Thyroid gland (tissue), 4 donors: ENCODE measurements at places on chromosomes 7 and 10. TPM values are rescaled to one million over a fixed set of nuclear protein-coding genes. Genes with fewer than 3 reads are reported as not detected.

The SPDYE6 gene
- not detected for total RNA-seq

DNA sequence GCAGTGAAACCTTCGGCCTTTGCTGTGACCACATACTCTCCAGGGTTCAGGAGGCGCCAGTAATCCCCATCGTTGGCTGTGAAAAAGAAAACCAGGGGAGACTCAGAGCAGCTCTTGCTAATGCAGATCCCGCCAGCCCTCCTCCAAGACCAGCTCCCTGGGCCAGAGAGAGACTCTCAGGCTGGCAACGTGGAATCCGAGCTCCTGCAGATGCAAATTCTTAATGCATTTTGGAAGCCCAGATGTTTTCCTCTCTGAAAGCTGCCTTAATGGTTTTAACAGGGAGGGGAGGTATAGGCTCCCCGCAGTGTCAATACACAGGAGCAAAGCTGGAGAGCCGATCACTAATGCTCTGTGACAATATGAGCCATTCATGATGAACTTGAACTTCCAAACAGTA, 80.8 kb downstream of the GPR26 start:
- H3K36me3 ChIP-seq: no peaks in the 10 kb centered on the region
- H3K27ac ChIP-seq: no peak overlapping the region
- H3K4me1 ChIP-seq: no peaks in the 10 kb centered on the region
- no peak overlapping the region for H3K4me3 ChIP-seq
- DNase-seq: no peak

DNA sequence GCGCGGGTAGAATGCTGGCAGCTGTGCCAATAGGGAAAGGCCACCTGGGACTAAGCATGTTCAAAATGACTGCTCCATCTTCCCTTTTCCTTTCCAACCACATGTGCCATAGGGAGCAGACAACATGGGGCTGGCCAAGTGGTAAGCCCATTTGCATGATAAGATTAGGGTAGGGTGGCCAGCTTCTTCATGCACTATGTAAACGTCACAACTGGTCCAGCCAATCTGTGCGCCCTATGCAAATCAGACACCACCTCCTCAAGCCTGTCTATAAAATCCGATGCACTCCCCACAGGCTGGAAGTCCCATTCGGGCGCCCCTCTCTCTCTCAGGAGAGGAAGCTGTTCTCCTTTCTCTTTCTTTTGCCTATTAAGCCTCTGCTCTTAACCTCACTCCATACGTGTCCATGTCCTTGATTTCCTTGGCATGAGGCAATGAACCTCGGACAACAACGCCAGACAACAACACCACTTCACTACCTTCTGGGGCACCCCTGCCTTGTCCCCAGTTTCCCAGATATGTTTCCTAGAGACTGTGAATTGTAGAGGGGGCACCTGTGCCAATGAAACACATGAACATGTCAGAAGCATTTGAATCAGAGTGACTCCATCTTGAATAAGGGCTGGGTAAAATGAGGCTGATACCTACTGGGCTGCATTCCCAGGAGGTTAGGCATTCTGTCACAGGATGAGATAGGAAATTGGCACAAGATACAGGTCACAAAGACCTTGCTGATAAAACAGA, 19.1 kb upstream of the EXOC6 start:
- no peaks in the 10 kb centered on the region for H3K27me3 ChIP-seq
- no peak overlapping the region for H3K27ac ChIP-seq
- no peak overlapping the region for H3K4me3 ChIP-seq
- no peak for DNase-seq

The EPO gene
- not detected for total RNA-seq

DNA sequence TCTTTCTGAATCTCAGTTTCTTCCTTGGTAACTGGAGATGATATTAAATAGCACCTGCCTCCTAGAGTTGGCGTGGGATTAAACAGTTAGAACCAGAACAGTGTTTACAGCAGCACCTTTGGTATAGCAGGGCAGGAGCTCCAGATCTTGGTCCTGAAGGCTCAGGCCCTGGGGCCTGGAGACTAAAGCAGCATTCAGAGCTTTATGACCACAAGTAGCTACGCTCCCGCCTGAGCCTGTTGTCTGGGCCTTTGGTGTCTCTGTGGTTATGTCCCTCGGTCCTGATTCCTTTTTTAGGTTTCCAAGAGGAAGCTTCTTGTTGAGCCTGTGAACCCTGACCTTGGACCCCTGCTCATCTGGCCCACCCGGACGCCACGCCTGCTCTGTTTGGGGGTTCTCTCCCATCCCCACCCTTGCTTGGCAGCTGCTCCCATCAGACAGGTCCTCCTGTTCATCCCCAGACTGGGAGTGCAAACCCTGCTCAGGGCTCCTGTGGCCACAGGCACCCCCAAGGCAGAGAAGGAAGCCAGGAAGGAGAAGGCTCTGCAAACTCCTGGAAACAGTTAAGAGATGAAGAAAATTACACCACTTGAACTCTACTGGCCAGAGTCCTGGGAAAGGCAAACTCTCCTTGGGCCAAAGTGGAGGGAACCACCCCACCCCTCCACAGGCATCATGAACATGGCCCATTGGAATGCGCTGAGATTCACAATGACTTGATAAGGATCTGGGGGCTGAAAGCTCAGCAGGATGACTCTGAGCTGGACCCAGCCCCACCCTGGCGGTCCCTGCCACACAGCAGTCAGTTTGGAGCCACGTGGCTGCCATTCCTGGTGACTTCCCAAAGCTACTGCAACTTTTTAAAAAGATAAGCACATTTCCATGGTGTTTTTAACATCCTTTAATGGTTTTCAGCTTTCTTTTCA, 50.1 kb upstream of the TMEM72 start:
- no peak overlapping the region for H3K4me3 ChIP-seq
- no peaks in the 10 kb centered on the region for H3K27me3 ChIP-seq
- no peaks in the 10 kb centered on the region for H3K36me3 ChIP-seq
- H3K4me1 ChIP-seq: peaks cover 6% of the 10 kb centered on the region

GRCh38 chr10:113576852-113577251, 24.0 kb downstream of the HABP2 start:
- H3K27ac ChIP-seq: no peak overlapping the region
- H3K36me3 ChIP-seq: no peaks in the 10 kb centered on the region
- no peaks in the 10 kb centered on the region for H3K27me3 ChIP-seq
- no peak for DNase-seq
- no peak overlapping the region for H3K4me3 ChIP-seq

DNA sequence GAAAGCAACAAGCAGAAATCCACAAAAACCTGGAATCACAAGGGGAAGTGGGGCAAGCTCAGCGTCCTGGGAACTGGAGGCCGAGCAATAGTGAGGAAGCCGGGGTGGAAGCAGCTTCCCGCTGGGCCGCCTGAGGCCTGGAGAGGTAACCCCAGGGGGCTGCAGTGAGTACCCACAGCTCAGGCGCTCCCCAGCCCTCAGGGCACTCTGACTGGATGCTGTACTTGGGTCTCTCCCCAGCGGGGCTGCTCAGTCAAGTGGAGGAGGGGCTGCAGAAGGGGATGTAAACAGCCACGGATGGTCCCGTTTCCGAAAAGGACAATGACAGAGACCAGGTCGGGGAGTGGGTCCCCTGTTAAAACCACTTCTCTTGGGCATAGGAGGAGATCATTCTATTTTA, 50.3 kb downstream of the SLIT1 start:
- no peak overlapping the region for H3K27ac ChIP-seq
- H3K4me3 ChIP-seq: no peak overlapping the region
- DNase-seq: no peak
- H3K27me3 ChIP-seq: no peaks in the 10 kb centered on the region

The ITIH5 gene
- 18.9 TPM for total RNA-seq

The TAS2R41 gene
- not detected for total RNA-seq

DNA sequence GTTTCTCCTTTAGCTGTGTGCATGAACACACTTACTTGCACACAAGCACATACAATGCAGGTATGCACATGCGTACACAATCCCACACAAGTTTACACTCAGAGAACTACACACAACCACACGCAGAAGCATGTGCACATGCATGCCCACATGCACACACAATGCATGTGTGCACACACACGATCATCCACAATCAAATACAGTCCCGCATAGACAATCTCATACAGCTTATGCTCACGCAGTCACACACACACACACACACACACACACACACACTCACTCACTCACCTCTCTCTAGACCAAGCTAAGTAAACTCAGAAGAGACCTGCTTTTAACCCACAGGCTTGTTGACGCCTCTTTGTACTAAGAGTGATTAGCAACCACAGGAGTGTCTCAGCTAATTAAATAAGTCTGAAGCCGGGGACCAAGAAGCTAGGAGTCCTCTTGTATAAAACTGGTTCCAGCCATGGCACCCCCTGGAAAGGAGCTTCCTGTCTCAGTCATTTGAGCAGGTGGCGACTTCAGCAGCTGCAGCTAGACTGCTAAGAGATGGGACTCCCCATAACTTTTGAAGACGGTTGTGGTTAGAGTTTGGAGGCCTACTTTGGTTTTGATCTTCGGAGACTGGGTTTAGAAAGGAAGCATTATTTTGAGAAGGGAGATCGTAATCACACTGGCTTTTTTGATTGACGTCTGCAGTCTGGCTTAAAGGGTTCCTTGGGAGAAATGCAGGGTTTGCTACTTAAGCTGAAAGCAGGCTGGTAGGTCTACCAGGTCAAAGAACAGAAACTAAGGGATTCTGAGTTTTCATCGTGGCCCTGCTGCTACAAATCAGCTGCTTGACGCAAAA, 82.3 kb upstream of the ADRB1 start:
- no peak overlapping the region for H3K4me3 ChIP-seq
- no peaks in the 10 kb centered on the region for H3K27me3 ChIP-seq
- no peak overlapping the region for H3K27ac ChIP-seq
- H3K36me3 ChIP-seq: no peaks in the 10 kb centered on the region
- no peak for DNase-seq

The JAZF1 gene
- total RNA-seq: 19.2 TPM

- H3K4me3 ChIP-seq: no peak overlapping the region
- H3K27me3 ChIP-seq: no peaks in the 10 kb centered on the region
- H3K27ac ChIP-seq: no peak overlapping the region
- no peaks in the 10 kb centered on the region for H3K4me1 ChIP-seq
These were observed 87.4 kb upstream of the FAM20C start for GRCh38 chr7:105002-105401.

DNA sequence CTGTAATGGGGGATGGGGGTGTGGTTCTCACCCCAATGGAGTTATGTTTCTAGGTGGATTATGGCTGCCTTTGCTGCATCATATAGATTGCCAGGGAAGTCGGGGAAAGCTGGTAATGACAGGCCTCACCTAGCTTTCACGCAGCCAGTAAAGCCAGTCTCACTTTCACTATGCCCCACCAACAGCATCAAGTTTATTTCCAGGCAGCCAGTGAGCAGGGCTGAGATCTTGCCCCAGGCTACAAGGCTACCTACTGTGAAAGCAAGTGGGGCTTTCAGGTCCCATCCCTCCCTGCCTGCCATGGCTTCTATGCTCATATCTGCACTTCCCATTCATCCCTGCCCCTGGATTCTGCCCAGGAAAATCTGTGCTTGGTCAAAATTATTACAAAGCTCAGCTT, 61.7 kb upstream of the NXPH1 start:
- no peaks in the 10 kb centered on the region for H3K36me3 ChIP-seq
- H3K4me1 ChIP-seq: no peaks in the 10 kb centered on the region
- H3K4me3 ChIP-seq: no peak overlapping the region
- no peaks in the 10 kb centered on the region for H3K27me3 ChIP-seq
- H3K27ac ChIP-seq: no peak overlapping the region
- DNase-seq: no peak

DNA sequence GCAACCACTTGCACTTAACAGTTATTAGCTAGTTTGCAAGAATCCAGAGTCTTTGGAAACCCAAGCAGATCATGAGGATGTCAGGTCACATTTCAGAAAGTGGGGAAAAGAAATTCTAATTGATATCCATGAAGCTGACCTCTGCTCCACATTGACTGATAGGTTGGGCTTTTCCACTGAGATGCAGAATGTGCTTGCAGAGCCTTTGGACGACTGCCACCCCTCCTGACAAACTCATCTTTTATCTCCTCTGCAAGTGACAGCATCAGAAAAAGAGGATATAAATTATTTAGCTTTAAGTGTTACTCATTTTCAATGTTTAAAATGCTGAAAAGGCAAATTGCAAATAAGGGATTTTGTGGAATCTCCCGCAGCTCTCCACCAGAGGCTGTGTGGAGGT, 75.3 kb downstream of the C10orf90 start:
- DNase-seq: no peak
- H3K4me1 ChIP-seq: no peaks in the 10 kb centered on the region
- no peak overlapping the region for H3K4me3 ChIP-seq
- no peak overlapping the region for H3K27ac ChIP-seq

DNA sequence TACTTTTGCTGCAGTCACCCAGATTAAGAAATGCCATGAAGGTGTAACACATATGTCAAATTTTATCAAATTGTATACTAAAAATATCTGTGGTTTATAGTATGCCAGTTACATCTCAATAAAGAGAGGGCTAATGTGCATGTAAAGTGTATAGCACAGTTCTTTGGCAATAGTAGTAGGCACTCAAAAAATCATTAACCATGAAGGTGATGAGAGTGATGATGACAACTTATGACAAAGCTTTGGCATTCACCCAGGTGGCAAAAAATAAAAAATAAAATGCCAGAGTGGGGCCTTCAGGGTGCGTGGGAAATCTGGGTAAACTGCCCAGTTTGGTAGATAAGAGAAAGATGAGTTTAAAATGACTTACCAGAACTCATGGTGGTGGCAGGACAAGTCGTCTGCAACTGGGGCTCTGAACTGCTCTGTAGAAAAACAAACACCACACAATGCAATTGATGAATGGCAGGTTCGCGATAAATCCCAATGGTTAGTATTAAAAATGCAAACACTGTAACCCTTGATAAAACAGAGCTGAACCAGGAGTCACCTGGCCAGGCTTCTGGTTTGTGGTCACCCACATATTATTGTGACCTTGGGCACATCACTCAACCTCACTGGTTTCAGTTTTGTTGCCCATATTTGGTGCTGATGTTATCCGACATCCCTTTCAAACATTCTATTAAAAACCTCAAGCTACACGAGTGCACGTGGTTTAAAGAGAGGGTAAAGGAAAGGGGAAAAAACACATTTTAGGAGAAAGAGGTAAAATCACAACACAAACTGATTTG, 120.2 kb downstream of the SORBS1 start:
- H3K4me3 ChIP-seq: no peak overlapping the region
- no peak for DNase-seq
- no peaks in the 10 kb centered on the region for H3K36me3 ChIP-seq
- H3K27me3 ChIP-seq: no peaks in the 10 kb centered on the region

GRCh38 chr10:119023553-119023868, 6.0 kb upstream of the NANOS1 start:
- no peaks in the 10 kb centered on the region for H3K36me3 ChIP-seq
- peaks cover 41% of the 10 kb centered on the region for H3K4me1 ChIP-seq
- no peak overlapping the region for H3K4me3 ChIP-seq
- no peak overlapping the region for H3K27ac ChIP-seq
- DNase-seq: no peak
- no peaks in the 10 kb centered on the region for H3K27me3 ChIP-seq

The TMEM229A gene
- total RNA-seq: 0.27 TPM

- H3K27ac ChIP-seq: no peak overlapping the region
- H3K4me1 ChIP-seq: no peaks in the 10 kb centered on the region
- no peak for DNase-seq
- H3K27me3 ChIP-seq: no peaks in the 10 kb centered on the region
- H3K36me3 ChIP-seq: peaks cover 15% of the 10 kb centered on the region
- no peak overlapping the region for H3K4me3 ChIP-seq
These were observed 16.1 kb downstream of the BUD23 start for GRCh38 chr7:73699370-73700068.

- H3K4me3 ChIP-seq: no peak overlapping the region
- H3K27me3 ChIP-seq: no peaks in the 10 kb centered on the region
- no peaks in the 10 kb centered on the region for H3K36me3 ChIP-seq
- H3K27ac ChIP-seq: peak overlapping the region; percentile 18
- DNase-seq: no peak
These were observed 16.2 kb upstream of the BLNK start for GRCh38 chr10:96287392-96288105.

The TFEC gene
- 2.5 TPM for total RNA-seq

- no peaks in the 10 kb centered on the region for H3K27me3 ChIP-seq
- H3K36me3 ChIP-seq: no peaks in the 10 kb centered on the region
- peak overlapping the region; percentile 33 for H3K27ac ChIP-seq
- H3K4me3 ChIP-seq: no peak overlapping the region
These were observed 31.4 kb upstream of the TRIM8 start for GRCh38 chr10:102612964-102613275.

The ASZ1 gene
- total RNA-seq: not detected

The GFRA1 gene
- 18.0 TPM for total RNA-seq
